ENCODE measurements at places on chromosomes 2 and 18.

GRCh38 chr2:236164201-236164924 is 3.8 kb downstream of the GBX2 start:
- DNase-seq: no peak

DNA sequence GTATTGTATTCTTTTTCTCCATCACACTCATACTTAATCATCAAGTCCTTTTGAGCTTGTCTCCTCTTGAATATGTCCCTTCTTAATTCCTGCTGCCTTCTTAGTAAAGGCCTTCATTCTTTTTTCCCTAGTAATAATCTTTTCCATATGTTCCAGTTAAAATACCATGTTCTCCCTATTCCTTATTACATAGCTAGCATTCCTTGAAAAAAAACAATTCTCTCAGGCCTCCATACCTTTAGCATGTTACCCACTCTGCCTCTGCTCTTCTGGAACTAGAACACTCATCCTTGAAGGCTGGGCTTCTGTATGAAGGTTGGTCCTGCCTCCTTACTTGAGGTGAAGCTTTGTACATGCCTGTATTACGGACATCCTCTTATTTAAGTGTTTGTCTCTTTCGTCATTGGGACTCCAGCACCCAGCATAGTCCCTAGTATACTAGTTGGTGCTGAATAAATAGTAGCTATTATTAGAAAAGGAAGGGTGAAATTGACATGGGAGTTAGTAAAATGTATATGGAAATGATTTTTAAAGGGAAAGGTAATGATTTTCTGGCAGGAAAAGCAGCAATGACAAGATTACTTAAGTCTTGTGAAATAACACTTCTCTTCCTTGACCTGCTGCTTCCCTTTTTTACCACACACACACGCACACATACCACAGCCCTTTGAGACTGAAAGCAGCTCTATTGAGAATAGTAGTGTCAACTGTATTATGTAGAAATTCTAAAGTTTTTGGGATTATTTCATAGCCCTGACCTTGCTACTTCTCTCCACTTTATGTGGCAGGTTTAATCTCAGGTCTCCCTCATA is 45.6 kb downstream of the REL start:
- no peak for DNase-seq

GRCh38 chr18:3179430-3180089 is 40.2 kb downstream of the MYOM1 start:
- no peak for DNase-seq

- no peak for DNase-seq
Measured at GRCh38 chr2:9063023-9063606, 59.6 kb upstream of the MBOAT2 start.

DNA sequence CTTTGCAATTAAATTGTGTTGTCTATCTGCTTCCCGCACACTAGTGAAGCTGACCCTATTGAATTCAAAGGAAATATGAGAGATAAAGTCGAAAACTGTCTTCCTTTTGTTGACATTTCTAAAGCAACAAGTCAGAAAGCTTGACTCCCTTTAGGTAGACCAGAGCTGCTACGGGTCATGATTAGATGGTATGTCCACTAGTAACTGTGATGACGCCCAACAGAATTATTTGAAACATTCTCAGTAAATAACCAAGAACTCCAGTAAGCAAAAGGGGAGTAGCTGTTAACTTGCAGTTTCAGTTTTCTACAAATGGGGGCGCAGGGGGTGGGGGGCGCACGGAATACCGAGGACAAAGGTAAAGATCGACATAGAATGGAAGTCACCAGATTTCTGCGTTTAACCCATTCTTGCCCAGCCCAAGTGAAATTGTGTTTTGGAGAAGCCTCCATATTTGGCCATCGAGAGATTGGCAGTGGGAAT is 56.4 kb downstream of the CRIM1 start:
- no peak for DNase-seq

DNA sequence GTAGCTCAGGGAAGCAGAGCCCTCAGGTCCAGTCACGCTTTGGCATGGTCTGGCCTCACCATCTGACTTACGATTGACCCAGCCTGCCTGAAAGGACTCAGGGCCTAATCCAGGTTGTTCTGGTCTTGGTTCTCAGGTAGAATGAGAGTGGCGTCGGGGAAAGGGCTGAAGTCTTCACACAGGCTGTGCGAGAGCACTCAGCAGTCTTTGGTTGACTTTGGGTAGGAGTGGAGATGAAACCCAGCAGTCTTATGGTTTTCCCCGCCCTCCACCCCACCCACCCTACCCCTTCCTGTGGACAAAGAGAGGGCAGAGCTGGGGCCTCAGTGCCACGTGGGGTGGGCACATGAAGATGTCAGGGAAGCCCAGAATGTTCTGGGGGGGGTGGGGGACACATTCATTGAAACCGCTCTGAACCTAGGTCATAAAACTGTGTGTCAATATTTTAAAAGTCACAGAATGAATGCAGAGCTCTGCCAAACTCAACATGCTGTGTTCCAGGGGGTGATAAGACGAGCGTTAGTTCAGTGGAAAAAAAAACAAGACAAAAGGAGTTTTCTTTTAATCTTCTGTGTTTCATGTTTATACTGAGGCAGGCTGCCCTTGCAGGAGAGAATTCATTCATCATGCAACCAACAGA is 58.6 kb upstream of the ALPP start:
- DNase-seq: no peak

DNA sequence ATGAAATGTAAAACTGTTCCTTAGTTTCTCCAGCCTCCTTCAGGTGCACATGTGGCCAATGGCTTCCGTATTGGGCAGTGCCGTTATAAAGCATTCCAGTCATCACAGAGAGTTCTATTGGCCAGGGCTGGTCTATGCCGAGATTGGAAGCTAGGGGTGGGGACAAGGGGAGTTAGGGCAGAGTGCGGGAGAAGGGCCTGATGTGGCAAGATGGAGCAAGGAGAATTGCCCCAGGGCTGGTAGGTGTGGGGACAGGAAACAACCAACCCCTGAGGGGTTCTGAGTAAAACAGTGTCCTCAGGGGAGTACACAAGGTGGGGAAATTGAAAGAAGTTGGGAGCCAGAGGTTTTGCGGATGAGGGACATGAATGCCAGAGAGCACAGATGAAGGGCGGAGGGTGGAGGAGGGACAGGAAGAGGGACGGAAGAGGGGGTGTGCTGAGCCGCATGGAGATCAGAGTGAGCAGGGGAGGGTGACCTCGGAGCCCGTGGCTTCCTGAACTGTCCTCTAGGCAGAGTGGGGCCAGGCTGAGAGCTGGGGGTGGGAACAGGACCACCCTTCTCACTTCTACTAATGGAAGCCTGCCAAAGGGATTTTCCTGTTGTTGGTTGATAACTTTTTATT is 9.1 kb upstream of the ATP6V1C2 start:
- DNase-seq: no peak

- DNase-seq: no peak
Measured at GRCh38 chr2:71423817-71424420, 29.4 kb upstream of the DYSF start.

DNA sequence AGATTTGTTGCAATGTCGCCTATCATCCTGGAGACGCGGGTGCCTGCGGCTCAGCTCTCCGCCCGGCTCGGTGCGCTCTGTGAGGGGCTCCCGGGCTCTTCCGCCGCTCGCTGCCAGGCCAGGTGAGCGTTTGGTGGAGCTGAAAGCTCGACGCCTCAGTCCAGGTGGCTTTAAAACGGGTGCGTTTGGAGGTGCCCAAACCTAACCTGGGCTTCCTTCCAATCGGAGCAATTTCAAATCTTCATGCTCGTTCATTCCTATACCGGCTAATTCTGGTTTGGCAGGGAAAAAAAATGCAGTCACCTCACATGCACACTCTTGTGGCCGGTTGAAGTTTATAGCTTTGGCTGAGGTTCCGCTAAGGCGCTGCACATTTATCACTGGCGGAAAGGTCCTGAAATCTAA is at the start of gene SLC16A14:
Gene SLC16A14 (minus strand): TSS at position 274 of the 405 bp plus-strand sequence. CDS start 9,572 bp downstream, outside the sequence.
- DNase-seq: peak; percentile 39

GRCh38 chr18:47574966-47575365 is 323.5 kb upstream of the SKOR2 start:
- no peak for DNase-seq

GRCh38 chr2:201275990-201276389 is 15.7 kb downstream of the CASP8 start:
- no peak for DNase-seq

- no peak for DNase-seq
Measured at GRCh38 chr2:164522561-164522981, 98.7 kb downstream of the GRB14 start.

GRCh38 chr2:104447831-104448434 is 406.0 kb upstream of the POU3F3 start:
- DNase-seq: no peak

GRCh38 chr2:173196638-173197037 is 121.0 kb downstream of the MAP3K20 start:
- no peak for DNase-seq

DNA sequence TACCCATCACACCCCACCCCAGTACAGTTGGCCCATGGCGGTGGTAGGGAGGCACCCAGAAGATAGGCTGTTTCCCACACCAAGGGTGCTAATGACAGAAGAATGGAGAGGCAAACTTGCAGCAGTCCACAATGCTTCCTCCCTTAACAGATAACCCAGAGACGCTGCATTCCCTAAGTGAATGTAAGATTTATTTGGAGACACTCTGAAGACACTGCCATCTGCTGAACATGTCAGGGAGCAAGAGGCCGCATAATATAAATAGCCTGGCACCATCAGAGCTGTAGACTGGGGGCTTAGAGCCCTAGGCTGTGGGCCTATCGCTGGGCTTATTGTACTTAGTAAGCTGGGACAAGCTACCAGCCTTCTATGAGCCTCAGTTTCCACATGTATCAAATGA is 2.2 kb upstream of the IWS1 start:
- no peak for DNase-seq

DNA sequence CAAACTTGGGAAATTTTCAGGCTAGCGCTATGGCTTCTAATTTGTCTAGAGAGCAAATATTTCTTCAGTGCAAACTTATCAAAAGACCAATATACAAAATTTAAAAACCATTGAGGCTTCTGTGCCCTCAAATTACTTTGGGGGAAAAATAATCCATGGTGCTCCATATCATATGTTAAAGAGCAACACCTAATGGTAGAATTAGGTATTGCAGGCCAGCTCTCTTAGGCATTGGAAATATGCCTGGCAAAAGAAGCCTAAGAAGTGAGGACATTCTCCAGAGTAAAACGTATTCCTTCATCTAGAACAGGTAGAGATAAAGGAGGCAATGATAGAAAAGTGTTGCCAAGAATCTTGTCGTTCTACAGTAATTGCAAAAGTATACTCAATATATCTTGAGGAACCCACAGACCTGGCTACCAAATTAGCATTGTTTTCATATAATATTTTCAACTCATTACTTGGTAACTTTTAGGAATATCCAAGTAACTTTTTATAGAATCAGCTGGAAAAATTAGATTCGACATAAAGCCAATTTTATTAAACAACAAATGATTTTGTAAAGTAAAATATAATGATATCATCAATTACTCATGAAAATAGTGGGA is 401.1 kb downstream of the BCL11A start:
- no peak for DNase-seq

DNA sequence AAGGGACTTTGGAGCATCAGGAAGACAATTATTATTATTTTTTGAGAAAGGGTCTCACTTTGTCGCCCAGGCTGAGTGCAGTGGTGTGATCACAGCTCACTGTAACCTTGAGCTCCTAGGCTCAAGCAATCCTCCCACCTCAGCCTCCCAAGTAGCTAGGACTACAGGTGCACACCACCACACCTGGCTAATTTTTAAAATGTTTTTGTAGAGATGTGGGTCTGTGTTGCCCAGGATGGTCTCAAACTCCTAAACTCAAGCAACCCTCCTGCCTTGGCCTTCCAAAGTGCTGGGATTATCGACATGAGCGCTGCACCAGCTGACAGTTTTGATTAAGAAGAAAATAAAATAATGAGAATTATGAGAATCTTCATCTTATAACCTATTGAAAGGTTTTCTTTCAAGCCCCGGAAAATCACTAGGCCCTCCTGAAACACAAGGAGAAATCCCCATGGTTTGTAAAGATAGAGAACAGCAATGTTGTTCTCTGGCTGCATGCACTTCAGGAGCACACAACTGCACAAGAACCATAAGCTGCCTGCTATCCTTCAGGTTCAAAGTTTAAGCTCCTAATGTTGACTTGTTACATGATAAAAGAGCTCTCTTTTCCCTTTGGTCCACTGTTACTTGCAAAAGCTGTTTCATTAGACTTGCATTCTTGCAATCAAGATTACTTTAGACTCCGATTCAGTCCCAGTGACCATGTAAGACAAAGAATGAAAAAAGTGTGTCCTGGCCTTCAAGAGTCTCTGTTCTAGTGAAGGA is 16.8 kb downstream of the NPC1 start:
- DNase-seq: no peak

GRCh38 chr18:4639628-4640310 is 184.7 kb upstream of the DLGAP1 start:
- DNase-seq: no peak

GRCh38 chr2:57698935-57699449 is 347.6 kb upstream of the VRK2 start:
- DNase-seq: no peak

- no peak for DNase-seq
Measured at GRCh38 chr2:62741954-62742722, 36.6 kb downstream of the EHBP1 start.

DNA sequence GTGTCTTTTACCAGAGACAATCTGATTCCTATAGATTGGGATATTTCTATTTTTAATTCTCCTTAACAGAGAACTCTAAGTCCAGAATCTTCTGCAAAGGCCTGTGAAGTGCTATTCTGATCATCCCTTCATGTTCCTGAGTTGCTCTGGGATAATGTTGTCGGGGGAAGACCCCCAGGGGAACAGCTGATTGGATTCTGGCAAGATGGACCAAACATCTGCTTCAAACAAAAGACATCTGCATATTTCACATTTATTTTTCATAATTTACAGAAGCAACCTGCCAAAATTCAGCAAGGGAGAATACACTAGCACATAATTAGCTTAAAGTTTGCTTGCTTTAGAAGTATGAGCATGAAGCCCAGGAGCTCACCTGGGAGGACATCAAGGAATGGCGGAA is 116.0 kb upstream of the ETAA1 start:
- DNase-seq: no peak

- DNase-seq: no peak
Measured at GRCh38 chr2:97770445-97770844, 57.1 kb downstream of the ZAP70 start.

DNA sequence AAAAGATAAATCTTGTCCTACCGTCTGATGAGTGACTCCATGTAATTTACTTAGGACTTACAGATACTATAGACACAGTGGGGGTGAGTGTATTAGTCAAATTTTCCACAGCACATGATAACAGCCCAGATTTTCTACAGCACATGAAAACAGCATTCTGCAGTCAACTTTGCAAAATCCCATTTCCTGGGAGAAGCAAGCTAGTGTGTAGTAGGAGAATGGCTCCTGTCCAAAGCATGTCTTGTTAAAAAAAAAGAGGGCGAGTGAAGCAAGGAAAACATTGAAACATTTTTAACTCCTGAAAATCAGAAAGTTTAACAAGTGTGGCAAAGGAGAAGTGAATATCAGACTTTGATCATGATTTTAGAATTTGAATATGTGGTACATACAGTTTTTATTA is 817.8 kb upstream of the FAM98A start:
- DNase-seq: no peak

GRCh38 chr2:70041663-70042062 is 45.6 kb upstream of the PCBP1 start:
- DNase-seq: no peak

GRCh38 chr2:124001696-124002430 is 23.2 kb upstream of the CNTNAP5 start:
- DNase-seq: no peak
